ENCODE measurements at places on chromosomes 12 and 14. TPM values are rescaled to one million over a fixed set of nuclear protein-coding genes. Genes with fewer than 3 reads are reported as not detected.

PKP2 gene
- total RNA-seq, result 7.8 TPM

DNA sequence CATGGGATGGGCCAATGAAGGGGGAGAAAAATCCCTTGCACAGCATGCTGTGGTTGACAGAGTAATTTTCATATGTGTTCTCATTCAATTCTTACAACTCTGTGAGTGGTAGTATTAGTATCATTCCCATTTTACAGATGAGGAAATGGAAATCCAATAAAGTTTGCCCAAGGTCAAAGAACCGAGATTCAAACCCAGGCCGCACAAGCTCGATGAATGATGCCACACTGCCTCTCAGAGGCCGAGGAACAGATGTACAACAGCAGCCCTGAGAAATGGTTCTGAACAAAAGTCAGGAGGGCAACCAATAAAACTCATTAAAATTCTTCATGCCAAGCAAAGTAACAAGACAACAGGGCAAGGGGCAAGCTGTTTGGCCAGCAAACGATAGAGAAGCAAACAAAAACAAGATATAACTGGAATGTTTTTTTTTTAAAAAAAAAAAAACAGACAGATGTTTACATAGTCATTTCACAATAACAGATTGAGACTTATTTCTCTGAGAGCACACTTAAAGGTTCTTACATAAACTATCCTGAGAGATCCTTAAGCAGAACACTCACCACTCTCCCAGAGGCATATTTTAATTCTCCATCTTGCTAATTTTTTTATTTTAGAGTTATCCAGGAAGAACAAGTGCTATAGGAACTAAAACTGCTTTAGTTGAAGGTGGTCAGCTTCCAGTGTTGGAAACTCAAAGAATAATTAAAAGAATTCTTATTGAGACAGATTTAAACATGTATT is 85.8 kb downstream of the EXOC5 start:
- DNase-seq, result no peak

DNA sequence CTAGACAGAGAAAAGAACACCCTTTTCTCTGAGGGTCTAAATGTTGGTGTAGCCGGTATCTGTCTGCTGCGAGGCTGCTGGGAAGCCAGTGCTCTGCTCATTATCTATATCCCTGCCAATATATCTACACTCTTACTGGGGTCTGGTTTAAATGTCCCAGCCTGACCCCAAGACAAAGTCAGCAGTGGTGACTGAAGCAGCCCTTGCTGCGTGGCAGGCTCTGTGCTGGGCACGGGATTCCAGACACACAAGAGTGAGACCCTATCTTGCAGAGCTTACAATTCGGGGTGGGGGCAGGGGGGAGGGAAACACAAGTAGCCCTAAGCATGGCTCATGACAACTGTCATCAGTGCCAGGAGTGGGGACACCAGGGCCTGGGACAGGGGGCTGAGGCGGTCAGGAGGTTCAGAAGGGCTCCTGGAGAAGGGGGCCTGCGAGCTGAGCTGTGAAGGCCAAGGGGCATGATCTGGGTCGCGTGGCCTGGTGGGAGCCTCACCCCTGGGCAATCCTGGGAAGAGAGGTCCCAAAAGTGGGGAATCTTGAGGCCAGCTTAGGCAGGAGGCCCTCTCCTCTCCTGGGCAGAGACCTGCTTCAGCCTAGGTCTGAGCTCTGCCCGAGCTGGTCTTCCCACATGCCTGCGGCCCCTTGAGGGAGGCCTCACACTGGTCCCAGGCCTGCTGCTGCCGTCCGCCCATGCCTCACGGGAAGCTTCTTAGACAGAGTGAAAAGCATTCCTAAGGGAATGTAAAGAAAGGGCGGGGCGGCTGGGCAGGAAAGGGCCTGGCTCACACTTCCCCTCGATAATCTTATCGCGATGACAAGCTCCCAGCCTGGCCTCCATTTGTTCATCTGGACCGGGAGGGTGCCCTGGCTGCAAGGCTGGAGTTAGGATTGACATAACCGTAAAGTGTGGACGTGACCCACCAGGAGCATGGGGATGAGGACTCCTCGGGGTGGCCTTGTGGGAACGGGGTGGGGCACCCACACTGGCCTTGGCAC is 7.3 kb upstream of the RCOR1 start:
- no peak for DNase-seq

CHMP4A gene
- total RNA-seq, result 17.9 TPM

RIPK3 gene
- 1.6 TPM for total RNA-seq

DNA sequence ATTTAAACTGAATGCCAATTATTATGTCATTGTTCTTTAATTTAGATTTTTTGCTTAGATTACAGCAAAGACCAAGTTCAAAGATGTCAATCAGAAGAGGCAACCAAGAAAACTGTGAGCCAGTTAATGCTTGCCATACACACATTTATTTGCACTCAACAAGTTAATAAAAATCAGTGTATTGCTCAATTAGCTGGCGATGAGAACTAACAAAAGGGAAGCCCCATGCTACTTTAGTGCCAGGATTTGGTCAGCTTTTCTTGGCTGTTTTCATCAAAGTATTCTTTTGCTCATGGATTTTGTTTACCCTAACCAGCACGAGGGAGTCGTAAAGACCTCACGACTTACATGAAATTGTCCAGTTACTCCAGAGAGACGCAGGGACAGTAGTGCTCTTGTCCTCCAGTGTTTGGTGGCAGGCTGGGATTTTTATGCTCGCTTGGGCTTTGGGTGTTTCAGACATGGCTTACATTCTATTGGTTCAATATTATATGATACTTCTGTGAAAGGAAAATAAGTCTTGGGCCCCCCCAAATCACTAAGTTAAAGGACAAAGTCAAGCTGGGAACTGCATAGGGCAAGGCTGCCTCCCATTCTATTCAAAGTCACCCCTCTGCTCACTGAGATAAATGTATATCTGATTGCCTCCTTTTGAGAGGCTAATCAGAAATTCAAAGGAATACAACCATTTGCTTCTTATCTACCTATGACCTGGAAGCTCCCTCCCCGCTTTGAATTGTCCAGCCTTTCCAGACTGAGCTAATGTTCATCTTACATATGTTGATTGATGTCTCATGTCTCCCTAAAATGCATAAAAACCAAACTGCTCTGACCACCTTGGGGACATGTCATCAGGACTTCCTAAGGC is 7.4 kb upstream of the B4GALNT1 start:
- DNase-seq, result no peak

DNA sequence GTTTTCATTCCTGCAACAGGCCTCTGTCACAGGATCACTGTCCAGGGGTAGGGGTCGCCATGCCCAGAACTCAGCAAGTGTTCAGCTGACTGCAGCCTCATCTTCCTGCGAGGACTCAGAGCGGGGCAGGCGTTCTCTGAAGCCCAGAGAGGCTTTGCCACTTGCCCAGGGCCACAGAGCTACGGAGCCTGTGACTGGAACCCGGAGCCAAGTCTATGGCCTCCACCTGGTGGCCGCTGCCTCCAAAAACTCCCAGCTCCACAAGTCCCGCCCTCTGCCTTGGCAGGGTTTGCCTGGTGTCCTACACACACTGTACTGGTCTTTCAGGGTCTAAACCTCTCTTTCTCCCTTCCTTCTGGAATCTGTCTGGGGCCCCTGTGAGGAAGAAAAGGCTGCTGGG is 8.7 kb upstream of the PPP1R13B start:
- no peak for DNase-seq

DNA sequence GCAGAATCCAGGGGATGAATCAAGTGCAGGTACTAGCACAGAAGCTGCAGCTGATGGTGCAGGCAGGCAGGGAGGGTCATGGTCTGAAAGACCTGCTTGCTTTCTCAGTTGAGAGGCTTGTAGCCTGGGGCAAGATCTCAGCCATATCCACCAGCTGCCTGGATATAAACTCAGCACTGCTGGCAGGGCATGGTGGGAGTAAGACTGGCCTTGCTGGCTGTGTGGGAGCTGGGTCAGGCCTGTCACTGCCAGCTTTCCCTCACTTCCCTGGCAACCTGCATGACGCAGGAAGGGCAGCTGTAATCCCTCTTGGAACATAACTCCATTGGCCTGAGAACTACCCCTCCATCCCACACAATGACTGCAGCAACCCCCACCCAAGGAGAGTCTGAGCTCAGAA is 230.1 kb downstream of the ANO6 start:
- DNase-seq, result no peak

MSI1 gene
- not detected for total RNA-seq

PIP4P1 gene
- 18.3 TPM for total RNA-seq

TMEM179 gene
- total RNA-seq, result not detected

MYBPC1 gene
- total RNA-seq, result 4,088 TPM

KRT83 gene
- not detected for total RNA-seq

- no peak for DNase-seq
Measured at GRCh38 chr14:81269100-81269978, 48.6 kb upstream of the GTF2A1 start.

- DNase-seq, result no peak
Measured at GRCh38 chr12:80837342-80837978, 100.3 kb downstream of the LIN7A start.
